Activated T-cell treated with anti-CD3 and anti-CD28 coated beads, Interleukin-2, amount 50 U/mL, for 48 hours (primary cell): ENCODE measurements at places on chromosomes 1 and 21.

DNA sequence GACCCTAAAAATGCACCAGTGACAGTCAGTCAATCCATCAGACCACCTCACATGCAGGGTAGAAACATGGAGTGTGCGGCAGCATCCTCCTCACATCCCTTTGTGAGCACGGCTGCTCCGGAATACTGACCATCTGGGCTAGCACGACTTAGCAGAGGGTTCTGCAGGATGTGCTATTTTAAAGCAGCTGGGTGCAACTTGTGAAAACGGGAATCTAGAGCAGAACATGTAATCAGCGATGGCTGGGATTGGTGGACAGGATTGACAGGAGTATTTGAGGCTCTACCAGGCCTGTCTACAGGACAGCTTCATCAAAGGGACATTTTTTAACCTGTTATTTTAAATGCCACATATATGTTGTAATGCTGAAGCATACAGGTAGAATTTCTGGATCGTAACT, 16.8 kb upstream of the PLEKHM2 start:
- DNase-seq, result no peak

DNA sequence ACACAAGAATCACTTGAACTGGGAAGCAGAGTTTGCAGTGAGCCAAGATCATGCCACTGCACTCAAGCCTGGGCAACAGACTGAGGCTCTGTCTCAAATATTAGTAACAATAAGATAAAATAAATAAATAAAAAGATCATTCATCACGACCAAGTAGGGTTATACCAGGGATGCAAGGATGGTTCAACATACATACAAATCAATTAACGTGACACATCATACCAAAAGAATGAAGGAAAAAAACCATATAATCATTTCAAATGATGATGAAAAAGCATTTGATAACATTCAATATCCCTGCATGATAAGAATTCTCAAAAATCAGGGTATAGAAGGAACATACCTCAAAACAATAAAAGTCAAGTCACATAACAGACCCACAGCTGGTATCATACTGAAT, 38.3 kb downstream of the PHTF1 start:
- DNase-seq, result no peak

GRCh38 chr1:27536767-27537166, 46.8 kb upstream of the WASF2 start:
- no peak for DNase-seq

- no peak for DNase-seq
These were observed 126.9 kb downstream of the TBX15 start for GRCh38 chr1:118861216-118861615.

GRCh38 chr1:73576083-73576482, 621.9 kb downstream of the LRRIQ3 start:
- no peak for DNase-seq

DNA sequence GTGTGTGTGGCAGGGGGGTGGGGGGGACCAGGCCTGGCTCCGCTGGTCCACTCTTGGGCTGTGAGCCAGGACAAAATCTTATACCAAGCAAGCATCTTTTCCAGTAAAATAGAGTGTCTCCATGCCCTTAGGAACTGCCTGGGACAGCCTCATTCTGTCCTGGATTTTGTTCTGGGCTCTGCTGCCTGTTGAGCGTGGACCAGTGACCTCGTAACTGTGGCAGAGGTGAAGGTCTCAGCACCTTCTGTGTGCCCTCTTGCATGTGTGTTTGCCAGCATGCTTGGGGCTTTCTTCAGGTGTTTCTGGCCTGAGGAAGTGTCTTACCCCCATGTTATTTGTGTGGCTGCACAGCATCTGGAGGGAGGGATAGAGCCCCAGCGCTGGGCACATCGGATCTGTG, 45.7 kb downstream of the GALNT2 start:
- no peak for DNase-seq

GRCh38 chr1:96715482-96715881, 6.1 kb upstream of the PTBP2 start:
- no peak for DNase-seq

DNA sequence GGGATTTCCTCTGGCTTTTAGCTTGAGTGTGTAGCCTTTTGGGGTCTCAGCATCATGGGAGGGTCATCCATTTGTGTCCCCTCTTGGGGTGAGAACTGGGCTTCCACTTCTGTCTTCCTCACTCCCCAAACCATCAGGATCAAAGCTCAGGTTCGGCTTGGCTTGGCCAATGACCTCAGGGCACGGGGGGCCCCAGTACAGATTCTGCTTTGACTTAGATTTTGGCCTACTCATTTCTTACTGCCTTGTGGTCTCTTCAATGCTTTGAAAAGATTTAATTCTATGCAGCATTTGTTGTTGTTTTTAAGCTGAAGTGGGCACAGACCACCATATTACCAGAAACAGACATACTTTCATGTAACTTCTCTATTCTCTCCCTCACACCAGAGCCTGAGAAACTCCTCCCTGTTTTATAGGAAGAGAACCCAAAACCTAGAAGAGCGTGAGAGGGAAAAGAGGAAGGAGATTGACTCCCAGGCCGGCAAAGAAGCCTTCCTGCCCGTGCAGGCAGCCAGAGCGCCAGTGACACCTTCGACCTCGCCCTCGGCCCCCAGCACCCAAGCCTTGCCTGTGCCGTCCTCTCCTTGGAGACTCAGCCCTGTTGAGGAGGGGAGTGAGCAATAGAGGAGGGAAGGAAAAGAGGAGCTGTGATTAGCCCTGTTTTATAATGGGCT, 1.9 kb upstream of the S100A3 start:
- DNase-seq, result no peak

- no peak for DNase-seq
These were observed 20.4 kb upstream of the SRSF4 start for GRCh38 chr1:29202053-29202452.

DNA sequence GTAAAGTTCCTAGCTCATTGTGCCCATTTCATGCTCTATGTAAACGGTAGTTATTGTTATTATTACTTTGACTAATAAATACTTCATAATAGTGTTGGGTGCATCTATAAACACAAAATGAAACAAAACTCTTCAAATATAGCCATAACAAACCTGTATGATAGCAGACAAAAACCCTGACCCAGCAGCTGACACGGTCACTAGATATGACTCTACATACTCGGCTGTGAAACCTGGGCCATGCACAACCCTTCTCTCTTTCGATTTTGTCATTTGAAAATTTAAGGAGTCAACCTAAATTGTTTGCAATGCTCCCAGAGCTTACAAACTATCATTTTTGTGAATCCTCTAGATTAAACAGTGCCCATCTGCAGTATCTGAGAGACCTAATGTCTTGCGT, 8.0 kb upstream of the RGS13 start:
- no peak for DNase-seq
